ENCODE measurements at places on chromosomes 7 and 10.
A peak's percentile ranks its signal among the peaks of the same experiment; 100 is the strongest.

GRCh38 chr10:95988702-95989101 is 54.7 kb upstream of the CCNJ start:
- DNase-seq: no peak

DNA sequence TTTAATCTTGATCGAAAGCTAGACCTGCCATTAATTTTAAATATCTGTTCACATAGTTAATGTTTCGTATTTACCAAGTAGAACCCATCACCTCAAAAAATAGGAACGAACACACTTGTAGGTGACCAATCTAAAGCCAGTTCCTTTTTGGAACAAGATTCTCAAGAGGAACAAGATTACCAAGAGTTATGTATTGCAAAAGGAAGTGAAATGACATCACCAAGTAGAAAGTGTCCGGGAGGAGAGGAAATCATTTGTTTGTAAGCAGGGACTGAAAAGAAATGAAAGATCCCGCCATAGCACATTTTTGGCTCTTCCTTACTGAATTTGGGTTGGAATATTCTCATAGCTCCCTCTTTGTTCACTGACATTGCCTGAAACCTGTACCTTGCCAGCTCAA is 1200.5 kb downstream of the SORCS1 start:
- DNase-seq: no peak

- no peak for DNase-seq
Measured at GRCh38 chr10:42551582-42552187, 86.7 kb downstream of the ZNF33B start.

DNA sequence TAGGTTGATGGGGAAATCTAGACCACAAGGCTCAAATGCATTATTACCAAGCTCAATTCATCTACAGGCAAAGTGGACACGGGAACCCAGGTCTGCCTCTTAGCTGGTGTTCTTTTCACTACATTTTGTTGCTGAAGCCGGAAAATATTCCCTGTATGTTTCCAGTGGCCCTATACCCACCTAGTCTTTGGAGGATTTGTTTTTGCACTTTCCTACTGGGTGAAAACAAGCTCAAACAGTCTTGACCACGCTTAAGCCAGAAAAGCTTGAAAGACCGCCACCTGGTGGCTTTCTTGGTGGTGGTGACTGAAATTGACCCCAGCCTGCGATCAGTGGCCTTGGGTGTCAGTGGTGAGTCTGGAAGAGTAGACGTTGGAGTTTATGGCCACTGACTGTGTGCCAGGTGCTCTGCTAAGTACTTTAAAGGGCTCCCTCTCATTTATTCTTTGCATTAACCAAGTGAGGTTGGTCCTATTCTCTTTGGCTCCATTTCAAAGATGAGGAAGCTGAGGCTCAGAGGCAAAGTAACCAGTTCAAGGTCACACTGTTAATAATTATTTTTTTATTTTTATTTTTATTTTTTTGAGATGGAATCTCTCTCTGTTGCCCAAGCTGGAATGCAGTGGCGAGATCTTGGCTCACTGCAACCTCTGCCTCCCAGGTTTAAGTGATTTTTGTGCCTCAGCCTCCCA is 11.1 kb upstream of the CRTAC1 start:
- DNase-seq: peak; percentile 74

DNA sequence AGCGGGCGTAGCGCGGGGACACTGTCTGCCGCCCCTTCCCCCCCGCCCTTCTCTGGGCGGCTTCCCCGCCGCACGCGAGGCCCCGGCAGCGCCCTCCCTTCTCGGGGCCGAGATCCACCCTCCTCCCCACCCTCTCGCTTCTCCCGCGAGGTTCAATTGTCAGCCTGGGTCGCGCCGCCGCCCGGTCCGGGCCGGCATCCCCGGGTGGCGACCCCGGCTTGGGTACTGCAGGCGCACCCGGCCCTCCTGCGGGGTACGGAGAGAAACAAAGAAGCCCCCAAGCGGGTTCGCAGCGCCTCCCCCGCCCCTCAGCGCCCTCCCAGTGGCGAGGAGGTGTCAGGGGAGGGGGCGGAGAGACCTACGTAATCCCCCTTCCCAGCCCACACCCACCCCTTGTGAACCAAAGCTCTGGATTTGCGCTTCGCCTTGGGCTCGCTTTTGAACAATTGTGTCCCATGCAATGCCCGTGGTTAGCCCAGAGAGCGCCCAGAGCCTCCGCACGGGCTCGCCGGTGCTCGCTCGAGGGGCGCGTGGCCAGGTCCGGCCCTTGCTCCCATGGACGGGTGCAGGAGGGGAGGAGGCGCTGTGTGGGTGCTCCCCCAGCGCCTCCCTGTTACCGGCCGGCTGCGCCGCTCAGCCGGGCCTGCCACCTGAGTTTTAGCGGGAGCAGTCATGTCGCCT is 634 bp downstream of the HECW1 start:
- peak; percentile 61 for DNase-seq

GRCh38 chr10:61890881-61891409 is 10.6 kb upstream of the ARID5B start:
- DNase-seq: no peak

DNA sequence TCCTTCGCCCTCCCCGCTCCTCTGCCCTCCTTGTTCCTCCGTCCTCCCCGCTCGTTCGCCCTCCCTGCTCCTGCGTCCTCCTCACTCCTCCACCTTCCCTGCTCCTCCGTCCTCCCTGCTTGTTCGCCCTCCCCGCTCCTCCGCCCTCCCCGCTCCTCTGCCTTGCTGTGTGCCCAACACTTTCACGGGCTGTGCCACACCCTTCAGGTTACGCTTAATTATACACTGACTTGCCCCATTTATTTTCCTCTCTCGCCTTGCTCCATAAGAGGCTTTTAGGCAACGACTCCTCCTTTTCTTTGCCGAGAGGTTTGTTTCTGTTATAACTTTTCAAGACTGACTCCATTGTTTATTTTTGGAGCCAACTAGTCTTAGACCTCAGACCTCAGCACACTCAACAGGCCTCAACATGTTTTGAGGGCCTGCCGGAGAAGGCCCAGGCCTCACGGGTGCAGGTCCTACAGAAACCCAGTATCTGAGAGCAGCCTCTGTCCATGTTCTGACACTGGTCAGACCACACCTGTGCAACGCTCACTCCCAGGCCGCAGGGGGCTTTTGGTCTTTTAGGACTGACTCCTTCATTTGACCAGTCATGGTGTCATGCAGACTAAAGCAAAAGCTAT is 18.2 kb upstream of the PRKAG2 start:
- no peak for DNase-seq

DNA sequence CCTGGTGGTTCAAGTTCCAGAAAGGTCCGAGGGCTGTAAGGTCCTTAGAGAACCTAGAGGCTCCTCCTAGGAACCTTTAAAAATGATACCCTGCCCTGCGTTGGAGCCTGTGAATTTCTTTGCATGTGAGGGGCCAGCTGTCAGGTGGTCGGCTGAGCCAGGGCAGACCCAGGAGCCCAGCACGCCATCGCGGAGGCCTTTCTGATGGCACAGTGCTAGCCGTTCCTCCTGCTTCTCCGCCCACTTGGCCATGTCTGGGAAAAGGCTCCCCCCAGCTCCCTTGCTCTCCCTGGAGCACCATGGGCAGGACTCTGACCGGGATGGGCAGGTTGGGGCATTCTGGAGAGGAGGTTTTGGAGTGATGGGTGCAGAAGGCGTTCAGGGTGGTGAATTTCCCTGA is 7.6 kb downstream of the ZNF316 start:
- no peak for DNase-seq

GRCh38 chr7:39637400-39637799 is 14.0 kb downstream of the RALA start:
- DNase-seq: no peak

- DNase-seq: peak; percentile 83
Measured at GRCh38 chr7:74027683-74028320, at the start of gene ELN. ELN (plus strand) TSS chr7:74028173; CDS start chr7:74028188, 15 bp downstream.

DNA sequence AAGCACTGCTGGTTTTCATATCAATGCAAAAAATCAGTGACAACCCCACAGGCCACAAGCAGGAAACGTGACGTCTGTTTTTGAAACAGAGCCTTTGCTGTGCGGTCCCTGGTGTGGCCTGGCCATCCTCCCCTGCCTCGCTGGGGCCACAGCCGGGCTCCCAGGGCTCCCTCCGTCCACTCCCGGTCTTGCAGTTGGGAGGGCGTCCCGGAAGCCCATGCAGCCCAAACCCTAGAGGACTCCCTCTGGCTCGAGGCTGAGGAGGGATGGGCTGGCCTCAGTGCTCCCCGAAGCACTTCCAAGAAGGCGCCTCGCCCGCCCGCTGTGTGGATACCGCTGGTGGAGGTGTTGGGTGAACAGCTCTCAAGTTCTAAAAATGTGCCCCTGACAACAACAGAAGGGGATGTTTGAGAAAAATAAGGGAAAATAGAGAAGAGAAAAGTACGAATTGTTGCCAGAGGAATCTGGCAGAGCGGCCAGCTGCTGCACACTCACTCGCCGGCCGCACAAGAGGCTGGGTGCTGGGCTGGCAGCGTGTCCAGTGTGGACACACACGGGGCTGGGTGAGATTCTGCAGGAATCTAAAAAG is 73.5 kb downstream of the ZRANB1 start:
- DNase-seq: no peak

- DNase-seq: no peak
Measured at GRCh38 chr7:6273917-6274630, 1.6 kb upstream of the CYTH3 start.

DNA sequence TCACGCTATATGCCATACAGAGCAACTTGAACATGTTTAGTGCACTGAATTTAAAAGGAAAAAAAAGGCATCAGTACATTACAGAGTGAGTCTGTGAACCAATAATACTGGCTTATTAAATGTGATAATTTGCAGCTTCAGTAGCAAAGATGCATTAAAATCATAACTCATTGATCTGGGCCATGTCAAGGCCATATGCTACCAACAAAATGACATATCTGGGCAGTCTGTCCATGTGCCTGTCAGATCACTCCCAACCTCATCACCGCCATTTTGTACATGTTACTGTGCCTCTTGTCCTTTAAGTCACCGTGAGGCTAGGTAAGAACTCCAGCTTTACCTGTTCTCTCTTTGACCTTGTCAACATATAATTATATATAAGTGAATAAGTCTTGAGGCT is 307.4 kb upstream of the LRGUK start:
- no peak for DNase-seq

DNA sequence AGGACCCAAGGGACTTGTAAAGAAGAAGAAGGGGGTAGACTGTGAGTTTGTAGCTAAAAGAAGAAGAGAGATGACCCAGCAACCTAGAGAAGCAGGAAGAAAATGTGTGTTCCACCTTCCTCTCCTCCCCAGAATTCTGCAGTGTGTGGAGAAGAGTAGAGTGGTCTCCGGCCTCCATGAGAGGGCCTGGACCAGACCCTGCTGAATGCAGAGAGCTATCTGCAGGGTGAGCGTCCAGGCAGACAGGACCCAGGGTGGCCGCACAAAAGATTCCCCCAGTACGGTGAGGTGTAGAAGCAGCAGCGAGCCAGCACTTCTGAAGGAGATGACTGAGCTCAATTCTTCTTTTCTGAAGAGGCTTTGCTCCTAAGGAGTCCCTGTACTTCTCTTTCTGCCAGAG is 239.7 kb upstream of the ANKRD30A start:
- DNase-seq: no peak

- DNase-seq: peak; percentile 92
Measured at GRCh38 chr7:1940402-1940786, 270.3 kb downstream of the ELFN1 start.
